Lower leg skin (tissue), 4 donors: ENCODE measurements at places on chromosomes 2 and 18.

DNA sequence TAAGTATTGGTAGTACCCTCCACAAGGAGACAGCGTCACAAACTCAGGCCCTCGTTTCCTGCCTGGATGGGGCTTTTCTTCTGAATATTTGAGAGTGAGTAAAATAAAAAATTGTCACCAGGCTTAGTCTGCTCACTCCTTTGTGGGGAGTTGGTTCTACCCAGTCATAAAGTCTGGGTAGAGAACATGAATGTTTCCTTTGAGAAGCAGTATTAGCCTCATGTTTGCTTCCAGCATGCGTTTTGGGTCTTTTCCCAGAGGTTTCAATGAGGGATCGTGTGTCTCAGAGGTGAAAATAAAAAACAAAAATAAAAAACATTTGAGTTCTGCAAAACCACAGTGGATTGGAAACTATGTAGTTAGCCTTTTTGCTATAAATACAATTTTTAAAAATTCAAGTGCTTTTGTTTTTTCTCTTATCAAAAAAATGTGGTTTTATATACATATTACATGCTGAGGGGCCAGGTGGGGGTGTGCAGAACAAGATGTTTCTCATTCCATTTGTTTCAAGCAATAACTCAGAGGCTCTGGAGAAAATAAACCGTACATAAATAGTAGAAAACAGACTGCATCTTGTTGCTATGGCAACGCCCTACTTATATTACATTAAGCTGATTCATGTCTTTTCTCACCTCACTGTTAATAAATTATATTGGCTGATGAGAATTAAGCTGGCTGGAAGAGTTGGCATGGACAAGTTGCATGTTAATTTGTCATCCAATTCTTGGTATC is 225.4 kb upstream of the FBXO11 start:
- no peak for DNase-seq

GRCh38 chr2:114729026-114729425 is 286.6 kb downstream of the DPP10 start:
- DNase-seq, result no peak

DNA sequence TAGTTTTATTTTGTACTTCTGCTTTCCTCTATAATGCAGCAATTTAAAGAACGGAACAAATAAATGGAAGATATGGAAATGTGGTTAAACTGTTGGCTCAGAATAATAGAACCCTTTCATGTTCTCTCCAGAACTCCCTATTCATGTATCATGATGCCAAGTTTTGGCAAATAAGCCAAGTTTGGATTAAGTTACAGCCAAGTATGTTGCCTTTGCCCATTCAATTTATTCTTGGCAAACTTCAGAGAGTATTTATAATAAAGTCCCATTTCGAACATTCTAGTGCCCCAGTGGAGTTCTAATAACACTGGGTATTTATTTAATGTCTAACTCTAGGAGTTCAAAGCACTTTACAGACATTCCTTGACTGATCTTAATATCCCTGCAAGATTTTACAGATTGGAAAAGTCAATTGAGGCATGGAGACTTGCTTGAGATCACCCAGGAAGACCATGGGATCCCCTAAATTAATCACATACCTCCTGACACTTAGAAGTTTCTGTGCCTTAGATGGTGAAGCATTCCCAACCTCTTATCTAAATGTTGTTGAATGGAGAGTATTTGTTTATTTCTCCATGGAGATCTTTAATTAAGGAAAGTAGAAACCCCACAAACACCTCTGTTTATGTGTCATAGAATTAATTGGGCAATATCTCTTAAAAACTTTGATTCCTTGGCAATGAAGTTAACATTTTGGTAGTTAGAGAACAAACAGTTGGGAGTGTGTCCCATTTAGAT is 106.7 kb downstream of the ACKR3 start:
- DNase-seq, result no peak

DNA sequence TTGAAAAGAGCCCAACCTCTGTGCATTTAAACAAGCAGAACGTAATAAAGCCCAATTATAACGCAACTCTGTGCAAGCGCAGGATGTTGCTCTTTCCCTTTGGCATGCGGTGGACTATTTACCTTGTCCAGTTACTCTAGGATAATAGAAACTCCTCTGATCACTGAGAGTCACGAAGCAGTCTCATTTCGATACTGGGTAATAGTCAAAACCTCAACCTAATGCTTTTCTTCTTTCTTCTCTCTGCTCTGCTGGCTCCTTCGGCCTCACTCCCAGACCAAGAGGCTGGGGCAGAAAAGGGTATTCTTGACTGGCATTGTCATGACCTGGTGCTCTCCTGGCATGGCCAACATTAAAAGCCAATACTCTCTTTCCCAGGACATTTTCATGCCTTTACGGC is 89.7 kb upstream of the GCFC2 start:
- no peak for DNase-seq

- no peak for DNase-seq
These were observed 440.3 kb upstream of the CRIM1 start for GRCh38 chr2:35915261-35915660.
